ENCODE measurements at places on chromosomes 4 and X.

- no peak for DNase-seq
Measured at GRCh38 chr4:109383823-109384222, 49.8 kb upstream of the SEC24B start.

GRCh38 chrX:13472975-13473374 lies 96.4 kb upstream of the EGFL6 start:
- no peak for DNase-seq

- DNase-seq, result no peak
Measured at GRCh38 chr4:40335525-40335894, 377 bp downstream of the CHRNA9 start.

- peak; percentile 43 for DNase-seq
Measured at GRCh38 chr4:30720021-30720660, at the start of gene PCDH7. Gene PCDH7 (plus strand): TSS chr4:30720369. CDS start chr4:30721423, 1,054 bp downstream.

DNA sequence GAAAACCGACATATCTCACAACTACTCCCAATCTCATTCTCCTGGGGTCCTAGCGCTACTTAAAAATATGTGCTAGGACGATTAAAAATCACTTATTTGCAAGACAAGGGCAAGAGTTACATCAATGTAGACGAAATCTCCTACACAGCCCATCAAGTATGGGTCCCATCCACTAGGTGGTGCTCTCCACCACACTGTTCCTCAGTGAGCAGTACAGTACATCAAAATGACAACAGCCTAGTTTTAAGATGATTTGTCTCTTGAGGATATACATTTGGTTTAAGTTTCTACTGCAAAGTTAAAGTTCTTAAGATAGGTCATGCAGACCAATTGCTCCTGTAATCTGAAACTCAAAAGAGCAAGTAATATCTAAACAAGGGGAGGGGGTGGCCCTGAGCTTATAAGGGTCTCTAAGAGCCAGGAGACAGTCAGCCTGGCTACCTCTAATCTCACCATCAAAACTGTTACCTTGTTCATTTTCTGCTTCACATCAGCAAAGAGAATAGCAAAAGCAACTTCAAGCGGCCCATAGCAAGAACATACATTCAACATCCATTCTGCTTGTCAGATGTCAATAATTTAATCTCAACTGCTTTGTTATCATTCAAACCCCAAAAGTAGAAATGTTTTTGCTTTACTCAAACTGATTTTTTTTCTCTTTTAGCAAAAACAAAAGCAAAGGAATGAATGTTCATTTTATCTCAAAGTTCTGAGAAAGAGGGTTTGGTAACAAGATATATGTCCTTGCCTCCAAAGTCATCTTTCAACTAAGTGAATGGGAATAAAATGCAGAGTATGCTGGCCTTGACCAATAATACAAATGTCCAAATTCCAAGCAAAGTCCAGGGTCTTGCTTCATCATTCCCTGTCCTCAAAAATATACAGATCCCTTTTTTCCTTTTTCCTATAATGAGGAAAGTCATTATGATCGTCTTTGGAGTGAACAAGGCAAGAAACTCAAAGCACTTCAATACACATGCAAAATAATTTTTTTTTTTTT lies 53.1 kb downstream of the STX18 start:
- peak; percentile 79 for DNase-seq

DNA sequence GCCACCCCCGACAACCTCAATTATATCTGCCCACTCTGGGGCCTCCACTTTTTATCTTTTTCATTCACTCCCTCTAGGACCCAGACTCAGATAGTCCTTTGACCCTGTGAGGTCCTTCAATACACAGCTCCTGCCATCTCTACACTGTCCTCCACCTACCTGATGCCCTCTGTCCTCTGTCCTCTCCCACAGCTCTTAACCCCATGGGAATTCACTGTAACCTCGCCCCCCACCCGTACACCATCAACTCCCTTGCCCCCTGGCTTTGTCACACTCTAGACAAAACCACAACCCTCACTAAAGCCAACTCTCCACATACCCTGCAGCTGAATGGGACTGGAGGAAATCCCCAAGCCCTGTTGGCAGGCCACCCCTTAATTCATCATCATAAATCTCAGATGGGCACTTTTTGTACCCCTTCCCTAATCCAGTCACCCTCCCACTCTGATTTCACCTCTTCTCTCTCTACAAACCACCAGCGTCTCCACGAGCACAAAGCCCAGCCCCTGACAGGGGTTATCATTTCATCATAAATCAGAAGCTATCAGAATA lies 52.3 kb upstream of the ENPP6 start:
- no peak for DNase-seq

- peak; percentile 66 for DNase-seq
Measured at GRCh38 chr4:121943941-121944340, 7.9 kb downstream of the TRPC3 start.

DNA sequence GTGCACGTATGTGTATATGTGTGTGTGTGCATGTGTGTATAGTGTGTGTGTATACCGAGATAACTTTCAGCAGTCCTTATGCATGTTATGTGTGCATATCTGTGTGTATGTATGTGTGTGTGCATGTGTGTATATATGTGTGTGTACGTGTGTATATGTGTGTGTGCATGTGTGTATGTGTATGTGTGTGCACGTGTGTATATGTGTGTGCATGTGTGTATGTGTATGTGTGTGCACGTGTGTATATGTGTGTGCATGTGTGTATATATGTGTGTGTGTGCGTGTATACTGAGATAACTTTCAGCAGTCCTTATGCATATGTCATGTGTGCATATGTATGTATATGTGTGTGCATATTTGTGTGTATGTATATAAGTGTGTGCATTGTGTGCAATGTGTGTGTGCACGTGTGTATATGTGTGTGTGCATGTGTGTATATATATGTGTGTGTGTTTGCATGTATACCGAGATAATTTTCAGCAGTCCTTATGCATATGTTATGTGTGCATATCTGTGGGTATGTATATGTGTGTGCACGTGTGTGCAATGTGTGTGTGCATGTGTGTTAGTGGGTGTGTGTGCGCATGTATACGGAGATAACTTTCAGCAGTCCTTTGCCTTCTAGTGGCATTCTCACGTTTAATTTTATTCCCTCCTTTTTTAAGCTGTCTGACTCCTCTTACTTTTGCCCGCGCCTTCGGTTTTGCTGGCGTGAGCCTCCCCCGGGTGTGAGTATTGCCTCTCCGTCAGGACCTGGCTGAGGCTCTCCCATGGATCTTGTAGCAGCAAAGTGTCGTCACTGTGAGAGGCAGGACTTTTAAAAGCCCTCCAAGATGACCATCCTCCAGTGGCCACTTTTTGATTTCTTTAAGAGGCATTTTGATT lies 99.6 kb upstream of the SHOX start:
- no peak for DNase-seq

- no peak for DNase-seq
Measured at GRCh38 chrX:152871260-152871659, 26.6 kb upstream of the ZNF185 start.

Measured in glutamatergic neuron (in vitro differentiated cells).